ENCODE measurements at places on chromosomes 1 and 21. TPM values are rescaled to one million over a fixed set of nuclear protein-coding genes. Genes with fewer than 3 reads are reported as not detected.
A peak's percentile ranks its signal among the peaks of the same experiment; 100 is the strongest.

GBP7 gene
- not detected for total RNA-seq

GRCh38 chr1:189616893-189617292 is 860.8 kb downstream of the BRINP3 start:
- no peak for DNase-seq

GRCh38 chr1:10979483-10979920 is 33.0 kb upstream of the TARDBP start:
- peak; percentile 62 for DNase-seq

DNA sequence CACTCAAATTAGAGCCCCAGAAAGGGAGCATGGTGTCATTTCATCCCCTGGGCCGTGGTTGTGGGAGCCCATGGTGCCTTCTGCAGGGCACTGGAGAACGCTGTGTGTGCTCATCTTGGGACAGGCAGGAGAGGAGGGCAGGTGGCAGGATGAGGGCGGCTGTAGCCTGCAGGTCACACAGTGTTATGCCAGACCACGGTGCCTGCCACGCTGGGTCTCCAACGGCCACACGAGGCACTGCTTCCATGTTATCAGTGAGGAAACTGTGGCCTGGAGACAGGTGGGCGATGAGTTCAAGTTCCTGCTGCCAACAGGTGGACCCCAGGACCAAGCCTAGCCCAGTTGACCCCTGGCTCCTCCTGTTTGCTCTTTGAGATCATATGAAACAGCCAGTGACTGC is 21.0 kb downstream of the ABCG1 start:
- DNase-seq: no peak

- DNase-seq: no peak
These were observed 3.1 kb downstream of the SV2A start for GRCh38 chr1:149914545-149914944.
